ENCODE measurements at places on chromosomes 12 and 14. TPM values are rescaled to one million over a fixed set of nuclear protein-coding genes. Genes with fewer than 3 reads are reported as not detected.

Gene NKX2-1
- total RNA-seq: not detected

DNA sequence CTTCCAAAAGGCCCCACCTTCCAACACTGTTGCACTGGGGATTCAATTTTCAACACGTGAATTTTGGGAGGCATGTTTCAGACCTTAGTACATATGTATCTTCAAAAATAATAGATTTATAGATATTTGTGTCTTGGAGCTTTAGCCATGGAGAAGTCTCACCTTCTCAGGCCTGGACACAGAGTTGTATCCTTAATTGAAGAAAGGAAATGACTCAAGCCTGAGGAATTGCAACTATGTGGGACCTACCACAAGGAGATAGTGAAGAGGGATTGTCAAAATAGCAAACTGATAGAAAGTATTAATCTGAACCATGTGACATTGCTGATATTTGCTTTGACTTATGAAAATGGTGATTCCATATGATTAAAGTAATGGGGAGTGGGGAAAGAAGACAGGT, 89.8 kb downstream of the ACSS3 start:
- no peak for DNase-seq

Gene SLC8A3
- 0.15 TPM for total RNA-seq

Gene TC2N
- 12.9 TPM for total RNA-seq

- DNase-seq: no peak
Observed at GRCh38 chr12:57745485-57745881, 644 bp downstream of the TSPAN31 start.

DNA sequence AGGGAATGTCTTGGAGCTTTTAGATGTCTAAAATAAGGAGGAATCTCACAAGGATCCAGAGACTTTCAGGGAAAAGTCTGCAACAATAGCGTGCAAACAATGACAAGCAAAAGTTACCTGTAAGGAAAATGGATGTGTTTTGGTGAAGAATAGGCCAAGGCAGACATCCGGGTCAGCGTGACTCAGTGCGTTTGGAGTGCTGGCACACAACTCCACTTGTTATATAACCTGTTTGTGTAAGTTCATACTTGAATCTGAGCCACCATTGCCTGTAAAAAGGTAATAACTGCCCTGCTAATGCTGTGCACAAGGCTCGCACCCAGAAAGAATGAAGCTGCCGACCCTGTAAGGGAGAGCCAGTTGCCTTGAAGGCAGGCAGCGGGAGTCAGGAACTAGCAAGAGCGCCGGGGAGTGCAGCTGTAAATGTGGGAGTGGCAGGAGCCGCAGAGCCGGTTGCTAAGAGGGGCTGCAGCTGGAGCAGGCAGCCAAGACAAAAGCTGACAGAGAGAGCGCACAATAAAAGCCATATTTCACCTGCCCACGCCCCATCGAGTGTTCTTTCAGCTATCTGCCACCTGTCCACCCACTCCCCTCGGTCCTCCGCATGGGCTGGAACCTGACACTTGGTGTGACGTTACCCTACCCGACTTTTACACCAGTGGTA, 638.5 kb upstream of the MIS18BP1 start:
- no peak for DNase-seq

- DNase-seq: no peak
Observed at GRCh38 chr14:58923751-58924405, 264.6 kb upstream of the DAAM1 start.

Measured in activated T-cell treated with anti-CD3 and anti-CD28 coated beads, Interleukin-2, amount 50 U/mL, for 4 hours (primary cell).